ENCODE measurements at places on chromosomes 2 and 18.

- DNase-seq, result no peak
Observed at GRCh38 chr18:62814132-62814759, 98.9 kb downstream of the PHLPP1 start.

DNA sequence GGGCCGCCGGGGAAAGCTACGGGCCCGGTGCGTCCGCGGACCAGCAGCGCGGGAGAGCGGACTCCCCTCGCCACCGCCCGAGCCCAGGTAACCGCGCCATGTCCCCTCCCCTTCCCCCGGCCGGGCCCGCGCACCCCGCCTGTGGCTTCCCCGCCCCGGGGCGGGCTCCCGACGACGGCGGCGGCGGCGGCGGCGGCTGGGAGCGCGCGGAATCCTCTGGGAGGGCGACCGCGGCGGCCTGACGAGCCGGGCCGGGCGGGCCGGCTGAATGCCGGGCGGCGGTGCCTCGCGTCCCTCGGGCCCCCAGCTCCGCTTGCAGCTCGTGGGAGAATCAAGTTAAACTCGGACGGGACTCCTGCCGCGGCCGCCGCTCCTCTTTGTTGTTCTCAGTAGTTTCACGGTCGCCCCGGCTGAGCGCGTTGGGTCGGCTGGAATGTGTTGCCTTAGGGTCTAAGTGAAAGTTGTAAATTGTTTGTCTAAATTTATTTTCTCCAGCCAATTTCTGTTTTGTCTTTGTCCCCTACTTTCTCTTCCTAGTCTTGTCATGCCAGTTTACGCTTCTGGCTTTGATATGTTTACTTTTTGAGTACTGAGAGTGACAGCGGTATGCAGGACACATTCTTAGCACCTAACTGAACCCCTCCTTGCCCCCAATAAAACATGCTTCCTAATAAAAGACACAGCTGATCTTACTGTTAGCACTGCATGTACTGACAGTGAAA, 685 bp downstream of the SMAD4 start:
- no peak for DNase-seq

- DNase-seq, result no peak
Observed at GRCh38 chr2:234020332-234020731, 30.2 kb upstream of the SPP2 start.

GRCh38 chr2:201939453-201939941, 94.2 kb upstream of the FZD7 start:
- no peak for DNase-seq

DNA sequence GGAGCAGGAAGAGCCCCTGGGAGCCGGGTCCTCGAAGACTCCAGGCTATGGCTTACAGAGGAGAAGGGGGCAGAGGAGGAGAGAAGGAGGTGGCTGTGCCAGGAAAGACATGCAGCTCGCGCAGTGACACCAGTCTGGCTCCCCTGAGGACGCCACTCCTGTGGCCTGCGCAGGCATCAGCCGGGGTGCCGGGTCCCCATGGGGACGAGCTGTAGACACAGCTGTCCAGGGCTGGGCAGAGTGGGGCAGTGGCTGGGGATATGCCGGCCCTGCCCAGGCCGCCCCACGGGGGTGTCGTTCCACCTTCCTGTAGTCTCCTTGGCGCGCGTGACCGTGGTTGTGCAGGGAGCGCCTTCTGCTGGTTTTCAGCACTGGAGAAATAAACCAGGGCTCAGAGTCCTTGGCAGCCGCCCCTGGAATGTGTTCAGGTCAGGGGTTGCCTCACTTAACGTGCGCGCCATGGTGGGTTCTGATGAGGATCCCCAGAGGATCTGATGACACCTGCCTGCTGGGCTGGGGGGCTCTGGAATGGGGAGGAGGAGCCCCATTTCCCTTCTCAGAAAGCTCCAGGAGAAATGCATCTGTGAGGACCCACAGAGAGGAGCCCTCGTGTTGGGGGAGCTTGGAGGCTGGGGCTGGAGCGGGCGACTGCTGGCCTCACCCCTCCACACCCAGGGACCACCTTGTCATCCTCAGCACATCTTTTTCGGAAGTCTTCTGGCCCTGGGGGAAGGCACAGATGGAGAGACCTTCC, 26.7 kb downstream of the RAMP1 start:
- no peak for DNase-seq

DNA sequence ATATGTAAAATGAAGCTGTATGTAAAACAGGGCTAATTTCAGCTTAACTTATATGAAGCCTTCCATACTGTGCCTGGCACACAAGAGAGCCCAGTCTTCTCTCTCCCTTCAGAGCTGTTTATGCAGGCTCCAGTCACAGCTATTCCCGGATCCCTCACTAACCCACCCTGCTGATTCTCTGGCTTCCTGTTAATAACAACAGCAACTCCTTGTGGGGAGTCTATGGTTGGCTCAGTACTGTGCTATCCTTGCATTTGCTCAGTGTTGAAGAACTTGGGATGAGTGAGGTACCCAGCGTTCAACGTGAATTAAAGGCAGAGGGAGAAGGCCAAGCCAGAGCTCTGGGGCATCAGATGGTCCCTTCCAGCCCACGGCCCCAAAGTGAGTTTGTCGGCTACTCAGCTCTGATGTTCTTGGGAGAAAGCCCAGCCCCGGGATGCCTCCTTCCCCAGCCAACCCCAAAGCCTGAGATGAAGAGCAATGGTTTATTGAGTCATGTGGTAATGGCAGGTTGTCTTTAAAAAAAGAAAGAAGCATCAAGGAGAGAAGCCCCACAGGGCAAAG, 43.2 kb downstream of the PSD4 start:
- no peak for DNase-seq

GRCh38 chr2:172914341-172915008, 161.2 kb upstream of the MAP3K20 start:
- no peak for DNase-seq

GRCh38 chr2:150705357-150705756, 217.9 kb upstream of the RND3 start:
- no peak for DNase-seq

DNA sequence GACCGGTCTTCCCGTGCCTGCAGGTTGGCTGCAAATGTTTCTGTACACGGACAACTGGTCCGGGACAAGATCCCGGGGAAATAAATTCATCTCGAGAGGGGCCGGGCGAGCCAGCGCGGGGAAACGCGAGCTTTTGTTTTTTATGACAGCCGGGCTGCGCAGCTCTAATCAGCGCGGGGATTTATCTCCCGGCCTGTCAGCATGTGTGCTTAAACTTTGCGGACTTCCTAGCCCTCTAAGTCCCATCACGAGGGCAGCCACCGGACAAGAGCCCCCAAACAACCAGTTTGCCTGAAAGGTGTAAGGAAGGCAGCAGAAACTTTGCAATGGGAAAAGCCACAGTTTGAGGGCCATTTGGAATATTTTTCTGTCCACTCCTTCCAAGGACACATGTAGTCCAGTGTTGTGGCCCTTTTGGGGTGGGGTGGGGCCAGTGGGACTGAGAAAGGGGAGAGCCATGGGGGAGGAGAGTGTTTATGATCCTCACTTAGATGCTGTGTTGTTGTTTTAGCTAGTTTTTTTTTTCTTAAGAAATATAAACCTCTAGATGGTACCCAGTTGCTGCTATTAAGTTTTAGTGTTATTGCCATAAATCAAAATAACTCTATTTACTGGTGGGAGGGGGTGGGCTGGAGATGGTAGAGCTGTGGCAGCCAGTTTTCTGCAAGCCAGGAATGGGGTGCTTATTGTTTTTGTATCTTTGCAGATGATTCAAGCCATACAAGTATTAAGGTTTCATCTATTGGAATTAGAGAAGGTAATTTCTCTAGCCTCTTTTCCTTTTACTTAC, 6.0 kb downstream of the MEIS1 start:
- DNase-seq, result no peak

- no peak for DNase-seq
Observed at GRCh38 chr2:216315802-216316603, 56.3 kb downstream of the MARCHF4 start.

GRCh38 chr2:208280933-208281332, 14.9 kb downstream of the PIKFYVE start:
- no peak for DNase-seq

DNA sequence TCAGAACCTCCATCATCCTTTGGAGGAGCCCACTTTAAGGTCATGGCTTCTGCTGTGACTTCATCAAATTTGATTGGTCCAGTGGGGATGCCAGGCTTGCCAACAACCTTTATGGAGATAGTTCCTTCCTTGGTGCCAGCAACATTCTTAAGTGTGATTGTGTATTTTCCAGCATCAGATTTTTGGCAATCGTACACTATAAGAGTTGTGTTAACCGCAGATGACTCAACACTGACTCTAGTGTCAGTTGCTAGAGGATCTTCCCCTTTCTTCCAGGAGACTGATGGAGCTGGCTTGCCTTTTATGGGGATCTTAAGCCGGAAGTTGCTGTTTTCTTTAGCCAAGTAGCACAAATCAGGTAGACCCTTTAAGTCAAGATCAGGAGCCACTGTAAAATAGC, 98.7 kb downstream of the PLEKHA3 start:
- DNase-seq, result no peak

DNA sequence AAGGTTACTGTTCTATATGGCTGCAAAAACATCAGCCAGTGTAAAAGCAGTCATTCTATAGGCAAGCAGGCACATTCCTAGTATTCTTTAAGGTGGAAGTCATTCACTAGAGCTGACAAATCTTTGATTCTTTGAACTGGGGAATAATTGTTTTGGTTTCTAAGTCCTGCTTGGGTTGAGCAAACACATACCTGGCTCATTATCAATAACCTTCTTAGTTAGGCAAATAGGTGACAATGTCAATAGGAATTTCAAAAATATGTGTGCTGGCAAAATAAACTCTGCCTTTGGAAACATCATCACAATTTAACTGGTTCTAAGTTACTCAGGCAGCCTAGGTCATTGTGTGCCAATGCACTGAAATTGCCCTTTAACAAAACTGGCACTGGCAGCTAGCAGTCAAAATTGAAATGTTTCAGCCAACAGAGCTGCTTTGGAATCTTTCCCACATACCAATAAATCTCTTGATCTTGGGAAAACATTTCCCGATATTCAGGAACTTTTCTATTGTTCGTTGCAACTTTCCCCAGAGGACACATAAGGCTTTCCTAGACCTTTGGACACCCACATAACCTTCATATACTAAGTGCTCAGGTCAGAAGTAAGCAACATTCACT, 402.0 kb upstream of the MMADHC start:
- peak; percentile 81 for DNase-seq

DNA sequence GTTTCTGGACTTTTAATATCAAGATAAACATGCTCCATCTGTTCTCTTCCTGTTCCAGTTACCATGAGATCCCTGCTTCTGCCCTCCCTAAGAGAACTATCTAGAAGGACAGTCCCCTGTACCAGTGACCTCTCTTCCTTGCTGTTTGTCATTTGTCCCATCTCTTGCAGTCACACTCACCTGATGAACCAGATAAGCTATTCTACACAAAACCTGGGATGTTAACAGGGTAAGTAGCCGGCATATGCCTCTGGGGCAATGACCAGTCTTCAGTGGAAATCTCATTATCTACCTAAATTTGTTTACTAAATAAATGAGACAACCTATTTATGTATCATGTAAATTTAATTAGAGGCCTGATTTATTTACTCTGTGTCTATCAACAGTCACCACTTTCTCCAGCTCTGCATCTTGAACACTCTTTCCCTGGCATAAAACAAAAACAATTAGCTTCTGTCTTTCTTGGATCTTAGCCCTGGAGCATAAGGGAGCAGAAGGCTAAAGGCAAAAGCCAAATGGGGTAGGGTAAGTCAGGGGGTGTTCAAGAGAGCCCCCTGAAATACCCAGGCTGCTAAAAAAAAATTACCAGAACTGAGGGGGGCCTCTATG, 337.7 kb downstream of the ALK start:
- no peak for DNase-seq

DNA sequence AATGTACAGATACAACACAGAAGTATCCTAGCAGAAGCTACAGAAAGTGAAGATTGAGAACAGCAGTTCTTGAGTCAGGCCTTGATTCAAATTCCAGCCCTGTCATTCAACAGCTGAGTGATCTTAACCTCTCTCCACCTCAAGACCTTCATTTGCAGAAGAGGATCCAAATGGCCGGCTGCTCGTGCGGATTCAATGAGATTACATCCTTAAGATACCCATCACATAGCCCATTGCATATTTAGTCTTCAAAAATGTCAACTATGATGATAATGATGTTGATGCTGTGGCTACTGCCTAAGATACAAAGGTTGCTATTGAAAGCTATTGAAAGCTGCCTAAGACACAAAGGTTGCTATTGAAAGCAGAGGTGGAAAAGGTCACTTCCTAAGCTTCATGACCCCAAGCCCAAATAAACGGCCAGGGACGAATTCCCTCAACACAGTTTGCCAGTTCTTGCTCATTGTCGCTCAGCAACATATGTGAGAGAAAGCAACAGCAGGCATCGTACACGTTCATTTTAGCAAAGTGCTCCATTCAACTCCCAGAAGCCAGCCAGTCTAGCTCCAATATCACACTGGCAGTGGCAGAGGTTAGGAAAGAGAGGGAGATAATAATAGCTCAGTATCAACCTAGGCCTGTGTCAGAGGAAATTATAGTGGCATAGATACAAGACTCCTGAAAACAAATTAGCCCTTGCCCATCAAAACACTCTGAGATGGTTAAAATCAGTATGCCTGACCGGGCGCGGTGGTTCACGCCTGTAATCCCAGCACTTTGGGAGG, 36.1 kb downstream of the MRPL35 start:
- DNase-seq, result no peak

- DNase-seq, result no peak
Observed at GRCh38 chr2:77977471-77978063, 455.4 kb upstream of the LRRTM4 start.

DNA sequence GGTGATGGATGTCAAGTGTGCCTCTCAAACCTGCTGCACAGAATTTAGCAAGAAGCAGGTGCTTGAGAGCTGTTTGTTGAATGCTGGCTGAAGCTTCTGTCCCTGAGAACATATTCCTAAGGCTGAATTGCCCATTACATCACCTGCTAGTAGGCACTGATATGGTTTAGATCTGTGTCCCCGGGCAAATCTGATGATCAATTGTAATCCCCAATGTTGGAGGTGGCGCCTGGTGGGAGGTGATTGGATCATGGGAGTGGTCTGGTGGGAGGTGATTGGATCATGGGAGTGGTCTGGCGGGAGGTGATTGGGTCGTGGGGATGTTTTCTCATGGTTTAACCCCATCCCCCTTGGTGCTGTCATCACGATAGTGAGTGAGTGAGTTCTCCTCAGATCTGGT, 128.0 kb downstream of the HRH4 start:
- no peak for DNase-seq

GRCh38 chr2:201953396-201953795, 80.3 kb upstream of the FZD7 start:
- DNase-seq, result no peak
